Activated CD8-positive, alpha-beta memory T cell treated with anti-CD3 and anti-CD28 coated beads for 1 hour (primary cell): ENCODE measurements at places on chromosomes 7 and 10.

- no peak for DNase-seq
Measured at GRCh38 chr10:132311338-132311939, 3.7 kb upstream of the STK32C start.

DNA sequence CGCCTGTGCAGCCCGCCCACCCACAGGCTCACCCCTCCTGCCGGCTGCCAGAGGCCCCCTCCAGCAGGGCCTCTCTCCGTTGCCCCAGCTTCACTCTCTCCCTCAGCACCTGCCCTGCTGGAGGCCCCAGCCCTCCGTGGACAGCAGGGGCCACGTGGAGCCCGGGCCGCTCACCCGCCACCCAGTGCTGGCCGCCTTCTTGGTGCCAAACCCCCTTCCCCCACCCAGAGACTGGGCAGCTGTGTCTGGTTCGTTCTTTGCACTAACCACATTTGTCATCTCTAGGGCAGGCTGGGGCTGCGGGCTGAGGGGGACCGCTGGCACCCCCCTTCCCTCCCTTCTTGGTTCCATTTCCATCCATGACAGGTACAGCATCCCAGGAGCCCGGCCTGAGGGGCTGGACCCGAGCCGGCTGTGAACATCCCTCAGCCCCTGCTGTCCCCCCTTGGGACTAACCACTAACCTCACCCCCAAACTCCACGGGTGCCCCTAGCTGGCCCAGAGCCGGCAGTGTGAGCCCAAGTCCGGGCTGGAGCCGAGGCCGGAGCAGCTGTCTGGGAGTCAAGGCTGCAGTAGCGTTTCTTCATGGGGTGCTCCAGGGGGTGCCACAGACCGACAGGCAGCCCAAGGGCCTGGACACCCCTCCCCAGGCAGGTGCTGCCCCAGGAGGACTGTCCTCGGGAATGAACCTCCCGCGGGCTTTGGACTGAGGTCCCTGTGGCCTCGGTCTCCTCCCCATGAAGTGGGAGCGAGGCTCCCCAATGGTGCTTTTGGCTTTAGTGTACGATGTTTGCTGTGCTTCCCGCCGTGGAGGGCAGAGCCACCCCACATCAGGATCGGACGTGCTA, 25.5 kb upstream of the AMZ1 start:
- no peak for DNase-seq

DNA sequence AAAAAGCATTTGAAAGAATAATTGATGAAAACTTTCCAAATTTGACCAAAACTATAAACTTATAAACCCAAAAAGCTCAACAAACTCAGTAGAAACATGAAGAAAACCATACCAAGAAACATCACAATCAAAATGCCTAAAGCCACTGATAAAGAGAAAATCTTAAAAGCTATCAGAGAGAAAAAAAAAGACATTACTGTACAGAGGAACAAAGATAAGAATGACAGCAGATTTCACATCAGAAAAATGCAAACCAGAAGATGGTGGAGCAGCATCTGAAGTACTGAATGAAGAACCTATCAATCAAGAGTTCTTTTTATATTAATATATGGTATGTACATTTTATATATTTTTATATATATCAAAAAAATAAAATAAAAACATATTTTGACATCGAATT, 2.4 kb upstream of the GPAM start:
- no peak for DNase-seq

- DNase-seq: no peak
Measured at GRCh38 chr7:152162287-152162686, 136.8 kb downstream of the GALNT11 start.

DNA sequence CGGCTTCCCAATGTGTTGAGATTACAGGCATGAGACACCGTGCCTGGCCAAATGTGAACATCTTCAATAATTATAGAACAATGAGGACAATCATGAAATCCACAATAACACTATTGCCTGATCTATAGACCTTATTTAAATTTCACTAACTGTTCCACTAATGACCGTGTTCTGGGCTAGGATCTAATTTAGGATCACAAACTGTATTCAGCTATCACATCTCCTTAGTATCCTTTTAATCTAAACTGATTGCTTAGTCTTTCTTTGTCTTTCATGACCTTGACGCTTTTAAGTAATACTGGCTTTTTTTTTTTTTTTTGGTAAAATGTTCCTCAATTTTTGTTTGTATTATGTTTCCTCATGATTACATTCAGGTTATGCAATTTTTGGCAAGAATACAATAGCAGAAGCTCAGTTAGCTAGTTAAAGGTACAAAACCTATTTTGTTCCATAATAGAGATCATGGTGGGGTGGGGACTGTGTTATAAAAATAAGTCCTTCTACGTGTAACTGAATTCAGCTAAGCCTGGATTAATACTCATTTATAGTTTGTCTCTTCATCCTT, 158.4 kb downstream of the AOAH start:
- DNase-seq: no peak

- no peak for DNase-seq
Measured at GRCh38 chr7:35498416-35498815, 196.5 kb downstream of the HERPUD2 start.

DNA sequence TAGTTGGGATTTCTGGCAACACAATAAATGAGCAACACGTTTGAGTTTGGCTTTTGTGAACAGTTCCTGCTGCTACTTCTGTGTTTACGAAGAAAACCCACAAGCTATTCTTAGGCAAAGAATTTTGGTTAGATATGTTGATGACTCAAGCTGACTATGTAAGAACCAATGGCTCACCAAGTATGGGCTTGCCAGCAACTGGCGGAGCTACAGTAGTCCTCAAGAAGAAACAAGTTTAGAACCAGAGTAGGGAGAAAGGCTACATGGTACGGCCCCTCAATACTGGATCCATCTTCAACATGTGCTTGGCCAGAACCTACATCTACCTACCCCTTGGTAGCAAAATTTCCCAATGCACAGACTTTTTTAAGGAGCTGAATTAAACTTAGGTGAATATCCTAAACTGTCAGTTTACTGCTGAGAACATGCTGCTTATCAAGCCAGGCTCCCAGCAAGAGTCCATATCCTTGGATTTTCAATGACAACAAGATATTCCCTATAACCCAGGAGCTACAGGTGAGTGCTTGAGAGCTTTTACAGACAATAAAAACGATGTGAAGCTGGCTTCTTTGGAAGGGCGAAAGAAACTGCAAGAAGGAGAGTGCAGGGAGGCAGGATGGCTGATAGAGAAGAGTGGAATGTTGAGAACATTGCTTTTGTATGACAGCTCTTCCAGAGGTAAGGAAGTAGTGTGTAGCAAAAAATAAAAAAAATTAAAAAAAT, 74.3 kb upstream of the ASAH2 start:
- DNase-seq: no peak

DNA sequence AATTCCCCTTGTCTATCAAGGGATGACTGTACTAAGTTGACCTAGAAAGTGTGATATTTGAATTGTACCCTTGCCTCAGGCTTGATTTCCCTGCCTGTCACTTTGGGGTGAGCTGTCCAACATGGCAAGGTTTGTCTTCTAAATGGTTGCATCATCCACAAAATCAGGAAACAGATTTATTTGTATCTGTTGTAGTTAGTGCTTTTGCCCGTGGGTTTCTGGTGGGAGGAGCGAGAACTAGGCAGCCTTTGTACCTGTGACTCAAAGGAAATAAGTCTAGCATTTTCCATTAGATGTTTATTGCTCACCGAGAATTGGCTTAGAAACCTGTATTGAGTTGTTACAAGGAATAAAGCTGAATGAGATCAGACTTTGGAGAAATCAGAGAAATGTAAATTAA, 650.8 kb downstream of the LRMDA start:
- DNase-seq: no peak

DNA sequence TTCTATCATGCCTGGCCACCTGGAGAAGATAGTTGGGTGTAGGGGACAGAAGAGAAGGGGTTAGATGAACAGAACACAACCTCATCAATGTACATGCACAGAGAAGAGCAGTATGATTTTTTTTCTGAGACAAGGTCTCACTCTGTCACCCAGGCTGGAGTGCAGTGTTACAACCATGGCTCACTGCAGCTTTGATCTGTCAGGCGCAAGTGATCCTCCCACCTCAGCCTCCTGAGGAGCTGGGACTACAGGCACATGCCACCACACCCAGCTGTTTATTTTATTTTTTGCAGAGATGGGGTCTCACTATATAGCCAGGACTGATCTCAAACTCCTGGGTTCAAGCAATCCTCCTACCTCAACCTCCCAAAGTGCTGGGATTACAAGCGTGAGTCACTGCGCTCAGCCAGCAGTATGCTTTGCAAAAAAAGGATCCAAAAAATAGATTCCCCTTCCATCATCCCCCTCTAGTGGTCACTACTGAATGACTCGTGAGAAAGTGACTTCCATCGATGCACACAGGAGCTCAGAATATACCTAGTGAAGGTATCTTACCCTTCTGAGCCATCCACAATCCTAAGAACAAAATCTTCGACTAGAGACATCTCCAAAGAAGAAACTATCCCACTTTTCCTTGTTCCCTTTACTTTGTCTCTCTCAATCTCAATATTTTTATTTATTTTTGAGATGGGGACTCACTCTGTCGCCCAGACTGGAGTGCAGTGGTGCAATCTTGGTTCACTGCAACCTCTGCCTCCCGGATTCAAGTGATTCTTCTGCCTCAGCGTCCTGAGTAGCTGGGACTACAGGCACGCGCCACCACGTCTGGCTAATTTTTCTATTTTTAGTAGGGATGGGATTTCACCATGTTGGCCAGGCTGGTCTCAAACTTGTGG, 21.0 kb downstream of the ZCWPW1 start:
- no peak for DNase-seq

DNA sequence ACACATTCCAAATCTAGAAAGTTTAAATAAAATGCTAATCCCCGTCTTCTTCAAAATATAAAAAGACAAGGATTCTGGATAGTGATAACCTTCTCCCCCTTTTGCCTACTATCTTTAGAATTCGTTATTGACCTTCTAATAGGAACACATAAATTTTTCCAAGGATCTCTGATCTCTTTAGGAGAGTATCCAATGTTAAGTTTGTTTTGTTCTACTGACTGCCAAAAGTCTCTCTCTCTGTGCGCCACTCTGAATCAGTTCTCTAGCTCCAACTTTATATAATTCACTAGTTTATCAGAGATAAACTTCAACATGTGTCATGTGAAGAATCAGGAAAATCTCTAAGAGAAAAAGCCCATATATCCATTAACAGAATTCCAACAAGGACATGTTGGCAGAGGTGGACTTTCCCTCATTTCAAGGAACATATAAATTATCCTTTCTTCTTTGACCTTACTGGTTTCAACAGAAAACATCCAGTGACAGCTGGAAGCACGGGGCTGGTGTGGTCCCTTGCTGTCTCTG, 615.6 kb downstream of the KCNMA1 start:
- DNase-seq: no peak

GRCh38 chr7:129014501-129015101, 40.3 kb downstream of the TNPO3 start:
- DNase-seq: no peak

DNA sequence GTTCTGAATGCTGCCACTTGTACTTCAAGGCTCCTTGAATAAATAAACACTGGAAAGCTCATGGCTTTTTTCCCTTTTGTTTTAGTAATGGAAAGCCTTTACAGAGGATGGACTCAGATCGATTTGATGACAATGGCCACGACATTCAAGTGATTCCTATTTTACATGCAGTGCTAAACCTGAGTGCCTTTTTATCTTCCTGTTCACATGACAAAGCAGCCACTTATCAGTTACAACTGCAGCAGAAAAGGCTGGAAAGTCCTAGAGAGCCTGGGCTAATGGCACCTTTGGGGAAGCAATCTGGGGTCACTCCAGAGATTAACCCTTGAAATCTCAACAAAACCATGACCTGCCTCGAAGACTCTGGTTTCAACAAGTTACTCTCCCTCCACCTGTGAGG, 249.0 kb upstream of the AUTS2 start:
- no peak for DNase-seq

- no peak for DNase-seq
Measured at GRCh38 chr7:75624134-75624832, 114.5 kb downstream of the HIP1 start.

- DNase-seq: no peak
Measured at GRCh38 chr7:28787106-28787505, 171.0 kb downstream of the TRIL start.

DNA sequence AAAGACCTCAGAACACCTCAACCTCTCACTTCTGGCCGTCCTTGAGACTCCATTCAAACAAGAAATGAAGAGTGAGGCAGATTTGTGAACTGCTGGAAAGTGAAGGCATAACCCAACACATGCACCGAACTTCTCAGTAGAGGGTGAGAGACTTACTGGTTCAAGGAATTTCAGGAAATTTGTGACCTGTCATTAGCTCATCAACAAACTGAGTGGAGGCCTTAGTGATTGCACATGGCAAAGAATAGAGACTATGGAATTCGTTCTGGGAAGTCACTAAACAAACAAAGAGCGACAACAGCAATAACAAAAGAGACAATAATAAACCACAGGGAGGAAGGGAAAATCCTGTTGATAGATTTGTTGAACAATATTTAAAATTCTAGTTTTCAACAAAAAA, 125.0 kb upstream of the AKR1E2 start:
- no peak for DNase-seq

DNA sequence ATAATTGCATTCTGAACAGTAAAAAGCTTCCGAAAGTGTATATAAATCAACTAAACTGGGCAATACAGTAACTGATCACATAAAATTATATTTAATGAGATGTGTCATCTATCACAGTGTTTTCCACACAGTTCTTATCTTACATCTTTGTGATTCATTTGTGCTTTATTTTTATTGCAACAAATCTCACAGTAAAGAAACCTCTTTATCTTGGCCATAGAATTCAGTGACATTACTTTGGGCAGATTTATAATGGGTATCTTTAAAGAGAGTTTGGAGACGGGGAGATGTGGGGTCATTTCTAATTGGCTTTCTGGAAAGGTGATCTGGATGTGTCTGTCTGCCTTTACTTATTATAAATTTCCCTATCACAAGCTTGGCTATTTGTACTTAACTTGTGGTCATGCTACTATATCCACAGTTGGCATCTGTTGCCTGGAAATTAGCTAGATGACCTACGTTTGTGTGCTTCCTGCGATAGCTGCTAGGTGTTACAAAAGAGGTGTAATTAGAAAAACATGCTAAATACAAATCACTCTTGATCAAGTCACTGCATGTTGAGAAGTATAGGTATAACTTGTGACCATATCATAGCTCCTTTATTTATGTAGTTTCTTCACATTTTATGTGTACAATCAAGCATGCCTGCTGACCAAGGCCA, 123.8 kb downstream of the ARID5B start:
- DNase-seq: no peak

DNA sequence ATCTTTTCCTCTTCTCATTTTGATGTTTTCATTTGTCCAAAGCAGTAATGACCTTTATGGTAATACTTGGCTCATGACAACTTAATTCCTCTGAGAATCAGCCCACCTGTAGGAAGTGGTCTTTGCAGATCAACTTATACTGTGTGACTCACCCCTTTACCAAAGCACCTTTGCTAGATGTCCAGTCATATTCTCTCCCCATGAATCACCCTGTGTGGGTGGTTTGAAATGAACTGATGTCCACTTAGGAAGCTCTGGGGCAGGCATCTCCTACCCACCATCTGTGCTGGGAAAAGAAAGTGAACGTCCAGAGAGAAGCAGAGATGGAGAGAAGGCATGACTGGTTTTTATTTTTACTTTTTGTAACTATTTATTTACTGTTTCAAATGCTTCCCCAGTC, 410.3 kb downstream of the KIF20B start:
- no peak for DNase-seq

GRCh38 chr7:75740846-75741497, 2.2 kb upstream of the HIP1 start:
- DNase-seq: no peak

- no peak for DNase-seq
Measured at GRCh38 chr7:106460792-106461254, 176.0 kb upstream of the NAMPT start.

GRCh38 chr7:68288144-68288593, 1291.5 kb downstream of the TYW1 start:
- DNase-seq: no peak
